ENCODE measurements at places on chromosomes 3 and 15. TPM values are rescaled to one million over a fixed set of nuclear protein-coding genes. Genes with fewer than 3 reads are reported as not detected.
A peak's percentile ranks its signal among the peaks of the same experiment; 100 is the strongest.

Gene CFAP161
- total RNA-seq, result not detected

Gene TRH
- not detected for total RNA-seq

Gene PIF1
- 30.4 TPM for total RNA-seq

Gene RETNLB
- not detected for total RNA-seq

Gene SLC9A9
- total RNA-seq, result 2.3 TPM

Gene THBS1
- total RNA-seq, result 0.68 TPM

Gene ANKRD63
- total RNA-seq, result not detected

Gene TLR9
- total RNA-seq, result 0.85 TPM

Gene ZNF660
- total RNA-seq, result 1.6 TPM

Gene FEZF2
- not detected for total RNA-seq

Gene GNAT1
- not detected for total RNA-seq

Gene HYAL1
- total RNA-seq, result not detected

Gene PLA2G4D
- not detected for total RNA-seq

- peaks cover 4% of the 10 kb centered on the region for H3K27me3 ChIP-seq
- no peaks in the 10 kb centered on the region for H3K36me3 ChIP-seq
- no peaks in the 10 kb centered on the region for H3K4me1 ChIP-seq
- no peak overlapping the region for H3K4me3 ChIP-seq
- no peak for DNase-seq
Measured at GRCh38 chr3:159884661-159885402, 103.8 kb upstream of the IL12A start.

GRCh38 chr3:3802046-3802445 is 2.8 kb downstream of the LRRN1 start:
- no peak overlapping the region for H3K4me3 ChIP-seq
- H3K4me1 ChIP-seq, result peaks cover 13% of the 10 kb centered on the region
- DNase-seq, result no peak
- H3K27ac ChIP-seq, result no peak overlapping the region
- no peaks in the 10 kb centered on the region for H3K36me3 ChIP-seq
- H3K27me3 ChIP-seq, result peaks cover 3% of the 10 kb centered on the region

- H3K27ac ChIP-seq, result no peak overlapping the region
- peaks cover 4% of the 10 kb centered on the region for H3K4me1 ChIP-seq
- H3K27me3 ChIP-seq, result no peaks in the 10 kb centered on the region
Measured at GRCh38 chr15:91516866-91517265, 336.6 kb upstream of the SLCO3A1 start.

DNA sequence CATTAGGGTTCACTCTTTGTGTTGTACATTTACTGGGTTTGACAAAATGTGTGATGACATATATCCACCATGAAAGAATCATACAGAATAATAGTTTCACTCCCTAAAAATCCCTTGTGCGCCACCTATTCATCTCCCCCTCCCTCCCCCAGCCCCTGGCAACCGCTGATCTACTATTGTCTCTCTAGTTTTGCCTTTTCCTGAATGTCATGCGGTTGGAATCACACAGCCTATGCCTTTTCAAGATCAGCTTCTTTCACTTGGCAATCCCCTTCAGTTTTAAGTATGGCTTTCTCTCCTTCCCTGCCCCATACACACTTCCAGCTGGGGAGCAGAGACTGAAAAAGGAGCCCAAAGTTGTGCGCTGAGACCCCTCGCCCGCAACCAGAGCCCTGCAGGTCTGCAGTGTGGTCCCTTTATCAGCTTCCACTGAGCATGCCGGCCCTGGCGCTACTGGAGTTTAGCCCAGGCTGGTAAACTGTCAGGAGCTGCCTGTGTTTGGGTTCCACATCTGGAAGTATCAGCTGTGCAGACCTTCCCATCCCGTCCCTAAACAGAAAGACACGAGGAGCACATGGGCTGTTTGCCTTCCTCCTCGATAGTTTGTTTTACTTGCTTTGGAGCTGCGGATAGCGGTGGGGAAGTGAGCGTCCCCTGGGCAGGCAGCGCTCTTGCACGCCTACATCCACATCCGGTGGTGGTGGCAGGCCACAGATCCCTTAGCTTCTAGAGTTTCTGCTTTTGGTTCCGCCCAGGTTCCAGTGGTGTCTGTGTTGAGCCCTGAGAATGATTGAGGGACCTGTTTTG is 12.3 kb downstream of the BOC start:
- no peaks in the 10 kb centered on the region for H3K36me3 ChIP-seq
- no peak overlapping the region for H3K27ac ChIP-seq
- H3K4me3 ChIP-seq, result peak overlapping the region; percentile 50
- peak; percentile 46 for DNase-seq
- peaks cover 6% of the 10 kb centered on the region for H3K4me1 ChIP-seq

DNA sequence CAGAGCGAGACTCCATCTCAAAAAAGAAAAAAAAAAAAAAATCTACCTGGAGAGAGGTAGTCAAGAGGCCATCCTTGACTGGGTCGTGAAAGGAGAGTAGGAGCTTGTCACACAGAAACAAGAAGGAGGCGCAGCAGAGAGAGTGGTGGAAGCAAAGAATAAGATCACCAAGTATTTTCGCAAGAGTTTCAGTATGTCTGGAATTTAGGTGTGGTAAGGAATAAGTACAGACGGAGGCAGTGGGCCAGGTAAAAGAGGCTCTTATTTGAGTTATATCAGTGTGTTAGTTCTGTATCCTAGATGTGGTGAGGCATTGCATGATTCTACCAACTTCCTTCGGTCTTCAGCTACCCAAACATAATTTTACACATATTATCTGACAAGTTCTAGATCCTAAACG is 14.6 kb upstream of the ATP10A start:
- no peaks in the 10 kb centered on the region for H3K27me3 ChIP-seq
- no peaks in the 10 kb centered on the region for H3K4me1 ChIP-seq
- no peak overlapping the region for H3K4me3 ChIP-seq
- no peak overlapping the region for H3K27ac ChIP-seq
- H3K36me3 ChIP-seq, result no peaks in the 10 kb centered on the region

GRCh38 chr15:76163457-76164295 is 103.9 kb downstream of the TMEM266 start:
- no peak overlapping the region for H3K27ac ChIP-seq
- no peaks in the 10 kb centered on the region for H3K36me3 ChIP-seq
- no peaks in the 10 kb centered on the region for H3K4me1 ChIP-seq
- H3K27me3 ChIP-seq, result no peaks in the 10 kb centered on the region

DNA sequence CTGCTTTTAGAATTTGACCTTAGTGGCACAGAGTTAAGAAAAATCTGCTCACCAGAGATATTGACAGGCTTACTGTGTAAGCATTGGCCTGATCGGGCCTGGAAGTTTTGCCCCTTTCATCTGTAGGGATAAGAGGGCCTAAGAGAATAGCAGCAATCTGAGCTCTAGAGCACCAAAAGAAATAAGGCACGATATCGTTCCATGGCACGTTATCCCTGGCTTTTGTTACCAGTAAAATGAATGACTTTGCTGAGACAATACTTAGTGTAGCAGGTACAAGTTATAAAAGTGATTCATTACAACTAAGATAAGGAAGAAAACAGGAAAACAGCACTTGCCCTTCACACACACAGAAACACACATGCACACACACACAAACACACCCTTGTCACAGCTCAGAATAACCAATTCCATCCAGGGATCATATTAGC is 5.0 kb downstream of the THBS1 start:
- no peak overlapping the region for H3K4me3 ChIP-seq
- peaks cover 19% of the 10 kb centered on the region for H3K27me3 ChIP-seq
- H3K27ac ChIP-seq, result no peak overlapping the region
- no peak for DNase-seq
- H3K36me3 ChIP-seq, result no peaks in the 10 kb centered on the region

- H3K4me1 ChIP-seq, result no peaks in the 10 kb centered on the region
- H3K36me3 ChIP-seq, result no peaks in the 10 kb centered on the region
- no peak for DNase-seq
- H3K4me3 ChIP-seq, result no peak overlapping the region
Measured at GRCh38 chr3:109411547-109411946, 74.2 kb upstream of the DPPA4 start.

DNA sequence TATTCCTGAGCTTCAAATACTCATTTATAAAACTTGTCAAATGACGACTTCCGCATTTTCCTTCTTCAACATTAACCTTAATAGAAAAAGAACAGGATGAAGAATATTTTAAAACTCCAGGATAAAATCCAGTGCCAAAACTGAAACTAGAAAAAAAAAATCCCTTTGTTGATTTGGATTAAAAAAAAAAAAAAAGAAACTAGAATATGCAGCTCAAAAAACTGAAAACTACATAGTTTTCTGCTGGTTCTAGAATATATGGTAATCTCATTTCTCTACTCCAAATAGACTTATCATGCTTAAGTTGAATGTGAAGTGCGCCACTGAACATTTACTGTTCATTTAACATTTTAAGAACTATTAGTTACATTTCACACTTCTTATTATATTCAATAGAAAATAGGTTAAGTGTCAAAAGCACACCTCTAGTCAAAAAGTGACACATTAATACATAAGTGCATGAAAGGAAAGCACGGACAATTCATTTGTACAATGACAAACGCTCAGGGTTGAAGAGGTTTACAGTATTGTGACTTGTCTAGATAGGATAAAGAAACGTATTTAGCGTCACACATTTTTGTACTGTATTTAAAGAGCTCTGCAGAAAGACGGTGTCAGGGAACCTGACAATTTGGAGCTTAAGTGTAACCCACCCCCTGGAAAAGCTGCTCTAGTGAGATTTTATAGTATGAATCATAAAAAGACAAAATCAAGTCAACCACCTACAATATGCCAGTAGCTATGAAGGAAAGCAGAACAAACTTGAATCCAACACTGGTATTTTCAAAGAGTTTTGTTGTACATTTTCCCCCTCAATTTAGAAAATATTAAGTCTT is 5.8 kb downstream of the TRA2B start:
- H3K4me1 ChIP-seq, result peaks cover 69% of the 10 kb centered on the region
- peak overlapping the region; percentile 66 for H3K27ac ChIP-seq
- no peaks in the 10 kb centered on the region for H3K27me3 ChIP-seq
- no peak for DNase-seq

DNA sequence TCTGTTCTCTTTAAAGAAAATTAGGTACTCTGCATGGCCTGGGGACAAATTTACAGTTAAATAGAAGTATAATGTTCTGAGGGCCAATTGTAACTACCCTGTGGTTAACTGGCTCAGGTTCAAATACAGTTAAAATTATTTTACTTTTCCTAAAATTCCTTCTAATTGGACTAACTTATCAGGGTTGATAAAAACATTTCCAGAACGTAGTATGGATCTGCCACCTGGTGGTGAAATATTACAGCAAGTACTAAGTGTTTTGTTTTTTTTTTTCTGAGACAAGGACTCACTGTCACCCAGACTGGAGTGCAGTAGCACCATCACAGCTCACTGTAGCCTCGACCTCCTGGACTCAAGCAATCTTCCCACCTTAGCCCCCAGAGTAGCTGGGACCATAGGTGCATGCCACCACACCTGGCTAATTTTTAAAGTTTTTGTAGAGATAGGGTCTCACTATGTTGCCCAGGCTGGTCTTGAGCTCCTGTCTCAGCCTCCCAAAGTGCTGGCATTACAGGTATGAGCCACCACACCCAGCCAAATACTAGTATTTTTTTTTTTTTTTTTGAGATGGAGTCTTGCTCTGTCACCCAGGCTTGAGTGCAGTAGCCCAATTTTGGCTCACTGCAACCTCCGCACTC is 29.2 kb downstream of the NEO1 start:
- H3K4me3 ChIP-seq, result no peak overlapping the region
- H3K4me1 ChIP-seq, result peaks cover 2% of the 10 kb centered on the region

DNA sequence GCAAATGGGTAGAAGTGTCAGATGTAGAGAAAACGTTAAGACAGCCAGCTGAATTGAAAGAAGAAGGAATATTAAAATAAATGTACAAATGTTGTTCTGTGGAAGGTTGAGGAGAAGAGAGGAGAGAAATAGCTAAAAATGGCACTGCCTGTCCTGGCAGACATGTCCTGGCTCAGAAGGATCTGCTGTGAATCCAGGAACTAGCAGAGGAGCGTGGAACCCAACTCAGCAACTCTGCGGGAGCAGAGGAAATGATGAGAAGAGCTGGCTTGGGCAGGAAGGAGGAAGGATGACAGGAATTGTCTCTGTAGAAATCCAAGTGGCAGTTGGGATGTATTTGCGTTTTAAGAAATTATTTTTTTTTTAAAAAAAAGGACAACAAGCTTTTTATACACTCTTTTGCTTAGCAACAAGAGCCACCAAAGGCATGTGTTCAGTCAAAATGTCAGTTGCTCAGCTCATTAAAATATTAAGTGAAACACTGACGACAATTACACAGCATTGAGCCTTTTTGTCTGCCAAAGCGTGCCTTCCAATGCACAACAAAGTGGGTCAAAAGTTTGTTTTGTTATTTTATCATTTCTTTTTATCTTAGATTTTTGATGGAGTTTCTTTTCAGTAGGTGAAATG is 16.1 kb downstream of the NANOGP8 start:
- H3K4me1 ChIP-seq, result no peaks in the 10 kb centered on the region
- no peak overlapping the region for H3K27ac ChIP-seq
- no peaks in the 10 kb centered on the region for H3K36me3 ChIP-seq
- H3K4me3 ChIP-seq, result no peak overlapping the region
- no peak for DNase-seq
- H3K27me3 ChIP-seq, result peaks cover 3% of the 10 kb centered on the region

- peak; percentile 28 for DNase-seq
- H3K4me1 ChIP-seq, result peaks cover 10% of the 10 kb centered on the region
- peaks cover 2% of the 10 kb centered on the region for H3K36me3 ChIP-seq
- H3K27ac ChIP-seq, result no peak overlapping the region
- no peak overlapping the region for H3K4me3 ChIP-seq
Measured at GRCh38 chr3:97815149-97815917, 6.5 kb upstream of the CRYBG3 start.

- H3K27ac ChIP-seq, result no peak overlapping the region
- peak; percentile 24 for DNase-seq
- peaks cover 16% of the 10 kb centered on the region for H3K27me3 ChIP-seq
- H3K4me3 ChIP-seq, result no peak overlapping the region
Measured at GRCh38 chr3:31704591-31705179, 172.0 kb downstream of the STT3B start.

- H3K4me3 ChIP-seq, result no peak overlapping the region
- H3K27ac ChIP-seq, result no peak overlapping the region
- peaks cover 31% of the 10 kb centered on the region for H3K4me1 ChIP-seq
- DNase-seq, result no peak
Measured at GRCh38 chr15:94298364-94298763, 67.0 kb downstream of the MCTP2 start.

- H3K4me1 ChIP-seq, result no peaks in the 10 kb centered on the region
- H3K27me3 ChIP-seq, result peaks cover 25% of the 10 kb centered on the region
- H3K27ac ChIP-seq, result no peak overlapping the region
- H3K4me3 ChIP-seq, result no peak overlapping the region
- H3K36me3 ChIP-seq, result no peaks in the 10 kb centered on the region
Measured at GRCh38 chr15:45088801-45089711, 24.9 kb downstream of the DUOX2 start.
